ENCODE measurements at places on chromosomes 5 and 9.

- no peak for DNase-seq
Observed at GRCh38 chr9:98220911-98221310, 28.5 kb upstream of the CORO2A start.

DNA sequence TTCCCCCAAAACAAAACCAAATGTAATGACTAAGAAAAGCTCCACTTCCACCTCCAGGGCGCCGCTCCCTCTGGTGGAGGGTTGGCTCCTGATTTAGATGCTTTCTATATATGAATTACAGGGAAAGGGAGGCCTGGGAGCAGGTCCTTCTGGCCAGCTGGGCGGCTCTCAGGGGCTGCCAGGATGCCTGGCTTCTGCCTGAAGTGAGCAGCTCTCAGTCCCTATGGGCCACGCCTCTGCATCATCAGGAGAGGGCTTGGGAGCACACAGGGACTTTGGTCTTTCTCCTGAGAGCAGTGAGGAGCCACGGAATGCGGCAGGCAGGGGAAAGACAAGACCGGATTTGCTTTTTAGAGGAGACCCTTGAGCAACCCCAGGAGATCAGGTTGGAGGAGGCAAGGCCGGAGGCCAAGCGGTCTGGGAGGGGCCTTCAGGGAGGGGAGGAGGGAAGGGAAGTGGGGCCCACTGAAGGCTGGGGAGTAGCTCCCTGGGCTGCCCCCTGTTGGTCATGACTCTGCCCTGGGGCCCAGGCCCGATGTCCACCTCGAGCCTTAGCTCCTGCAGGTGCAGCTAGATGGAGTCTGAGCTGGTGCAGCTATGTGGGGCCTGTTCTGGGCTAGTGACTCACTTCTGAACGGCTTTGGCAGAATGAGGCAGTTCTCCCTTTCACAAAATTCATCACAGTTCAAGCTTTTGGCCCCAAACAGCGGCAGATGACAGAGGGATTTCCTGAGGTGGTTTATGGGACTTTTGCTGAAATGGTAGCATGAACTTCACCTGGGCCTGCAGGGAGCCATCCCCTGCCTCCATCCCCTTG lies 11.3 kb upstream of the GRHPR start:
- no peak for DNase-seq

DNA sequence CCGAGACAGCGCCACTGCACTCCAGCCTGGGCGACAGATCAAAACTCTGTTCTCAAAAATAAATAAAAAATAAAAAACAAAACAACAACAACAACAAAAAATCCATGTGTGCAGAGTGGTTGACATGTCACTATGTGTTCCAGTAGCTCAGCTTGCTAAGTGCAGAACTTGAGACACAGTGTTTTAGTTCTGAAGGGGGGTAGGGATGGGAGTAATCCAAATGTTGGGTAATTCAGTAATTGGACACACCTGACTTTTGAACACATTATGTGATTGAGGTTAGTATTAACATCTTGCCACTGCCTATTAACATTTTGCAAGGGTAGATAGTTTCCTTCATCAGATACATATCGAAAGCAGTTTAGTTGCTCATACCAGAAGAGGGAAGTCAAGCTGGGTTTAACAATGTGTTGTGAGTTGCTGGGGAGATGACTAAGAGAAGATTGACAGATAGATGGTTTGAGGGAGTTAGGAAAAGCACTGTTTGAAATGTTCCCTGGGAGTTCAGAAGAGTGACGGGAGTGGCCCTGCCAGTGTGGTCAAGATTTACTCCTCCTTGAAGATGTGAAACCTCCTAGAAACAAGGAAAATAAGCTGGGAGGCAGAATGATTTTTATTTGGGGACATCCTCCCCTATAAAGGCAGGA lies 928 bp downstream of the HACD4 start:
- peak; percentile 52 for DNase-seq

GRCh38 chr5:179164331-179165311 lies 104.4 kb downstream of the ZNF354C start:
- no peak for DNase-seq

DNA sequence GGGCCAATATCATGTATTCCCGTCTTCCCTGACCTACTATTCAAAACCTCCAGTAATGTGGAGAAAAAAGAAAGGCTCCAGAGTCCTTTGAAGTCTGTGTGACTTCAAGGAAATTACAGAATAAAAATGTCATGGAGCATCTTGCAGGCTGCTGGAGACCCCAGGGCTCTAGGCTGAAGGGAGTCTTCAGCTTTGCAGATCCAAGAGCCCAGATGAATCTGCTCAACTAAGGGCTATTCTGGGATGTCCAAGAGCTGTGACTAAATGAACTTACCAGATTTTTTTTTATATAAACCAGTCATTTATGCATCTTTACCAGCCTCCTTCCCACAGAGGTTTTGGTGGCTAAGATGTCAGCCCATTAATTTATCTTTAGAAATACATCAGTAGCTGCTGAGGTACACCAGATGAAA lies 167.3 kb downstream of the MUSK start:
- no peak for DNase-seq

GRCh38 chr5:181138258-181138657 lies 7.3 kb upstream of the OR2V1 start:
- DNase-seq = no peak

DNA sequence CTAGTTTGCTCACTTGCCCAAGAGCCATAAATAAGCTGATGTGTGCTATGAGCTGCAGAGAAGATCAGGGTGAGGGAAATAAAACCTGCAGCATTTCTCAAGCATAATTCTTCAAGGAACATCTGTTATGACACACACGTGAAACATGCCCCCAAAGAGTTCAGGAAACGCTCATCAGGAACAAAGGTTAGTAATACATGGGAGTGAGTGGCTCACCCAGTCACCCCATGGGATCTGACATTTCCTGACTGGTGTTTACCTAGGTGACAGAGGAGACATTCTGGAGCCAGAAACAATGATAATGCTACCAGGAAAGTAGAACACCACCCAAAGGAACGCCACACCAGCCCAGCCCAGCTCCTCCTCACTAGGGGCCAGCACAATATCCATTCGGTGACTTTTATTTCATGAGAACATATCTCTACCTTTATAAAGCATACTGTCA lies 66.0 kb downstream of the FRMD3 start:
- no peak for DNase-seq

DNA sequence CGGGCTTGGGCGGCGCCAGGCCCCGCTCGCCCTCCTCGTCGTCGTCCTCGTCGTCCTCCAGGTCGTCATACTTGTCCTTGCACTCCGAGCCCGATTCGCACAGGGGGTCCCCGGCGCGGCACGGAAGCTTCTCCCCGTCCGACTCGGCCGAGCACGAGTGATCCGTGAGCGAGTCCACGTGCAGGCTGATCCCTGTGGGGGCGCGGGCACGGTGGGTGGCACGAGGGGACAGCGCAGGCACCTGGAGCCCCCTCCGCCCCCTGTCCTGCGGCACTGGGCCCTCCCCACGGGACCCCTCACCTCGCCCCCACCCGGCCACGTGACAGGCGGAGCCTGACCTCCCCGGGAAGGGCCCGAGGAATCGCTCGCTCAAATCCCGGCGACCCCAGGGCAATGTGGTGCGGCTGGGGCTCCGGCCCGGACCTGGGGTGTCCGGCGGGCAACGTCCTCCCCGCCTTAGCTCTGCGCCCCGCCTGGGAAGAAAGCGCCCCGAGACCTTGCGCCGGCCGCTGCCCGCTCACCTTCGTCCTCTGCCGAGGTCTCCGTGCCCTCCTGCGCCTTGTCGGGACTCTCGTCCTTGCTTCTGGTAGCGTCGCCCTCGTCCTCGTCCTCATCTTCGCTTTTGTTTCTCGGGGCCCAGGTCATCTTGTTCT lies 2.5 kb downstream of the IRX2 start:
- no peak for DNase-seq

GRCh38 chr5:53783624-53784228 lies 223.3 kb downstream of the NDUFS4 start:
- no peak for DNase-seq

DNA sequence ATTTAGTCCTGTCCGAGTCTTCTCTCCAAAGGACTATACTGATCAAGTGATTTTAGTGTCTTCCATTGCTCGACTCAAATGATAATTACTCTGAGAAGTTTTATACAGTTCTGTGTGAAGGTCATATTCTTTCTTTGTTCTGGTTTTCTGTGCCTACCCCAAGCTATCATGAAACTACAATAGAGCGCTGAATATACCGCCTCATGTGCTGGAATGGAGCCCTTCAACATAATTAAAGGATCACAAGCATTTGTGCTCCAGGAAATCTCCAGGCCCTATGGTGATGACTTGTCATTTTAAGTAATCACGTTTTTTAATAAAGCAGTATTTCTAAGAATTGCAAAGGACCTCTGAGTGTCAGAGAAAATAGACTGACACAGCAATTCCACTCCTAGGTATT lies 10.9 kb upstream of the SLC31A2 start:
- no peak for DNase-seq

DNA sequence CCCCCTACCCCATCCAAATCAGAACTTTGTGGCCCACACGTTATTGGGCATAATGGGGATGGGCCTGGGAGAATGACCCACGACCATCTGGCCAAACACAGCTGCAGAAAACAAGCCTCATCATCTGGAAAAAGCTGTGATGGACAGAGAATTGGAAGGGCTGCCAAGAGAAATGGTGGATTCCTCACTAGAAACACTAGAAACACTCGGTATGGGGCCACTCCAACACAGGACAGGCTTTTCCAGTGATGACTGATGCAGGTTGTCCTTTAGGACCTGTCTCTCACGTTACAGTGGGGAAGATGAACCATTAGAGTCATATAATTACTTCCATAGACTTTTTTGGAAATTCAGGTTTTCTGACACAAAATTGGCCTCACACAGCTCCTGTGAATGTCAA lies 172.4 kb upstream of the TARS1 start:
- no peak for DNase-seq

- no peak for DNase-seq
Observed at GRCh38 chr5:3139499-3139931, 388.0 kb upstream of the IRX2 start.

DNA sequence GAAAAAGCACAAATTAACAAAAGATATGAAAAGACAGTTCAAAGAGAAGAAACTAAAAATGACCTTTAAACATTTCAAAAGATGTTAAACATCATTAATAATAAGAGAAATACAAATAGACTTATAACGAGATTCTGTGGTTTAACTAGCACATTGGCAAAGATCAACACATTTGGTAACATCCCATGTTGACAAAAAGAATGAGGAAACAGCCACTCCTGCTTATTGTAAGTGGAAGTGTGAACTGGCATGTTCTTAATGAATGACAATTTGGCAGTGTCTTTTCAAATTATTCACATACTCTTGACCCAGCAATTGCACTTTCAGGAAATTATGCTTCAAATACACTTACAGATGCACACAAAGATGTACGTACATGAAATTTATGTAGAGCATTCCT lies 176.3 kb downstream of the TLE1 start:
- DNase-seq = no peak

DNA sequence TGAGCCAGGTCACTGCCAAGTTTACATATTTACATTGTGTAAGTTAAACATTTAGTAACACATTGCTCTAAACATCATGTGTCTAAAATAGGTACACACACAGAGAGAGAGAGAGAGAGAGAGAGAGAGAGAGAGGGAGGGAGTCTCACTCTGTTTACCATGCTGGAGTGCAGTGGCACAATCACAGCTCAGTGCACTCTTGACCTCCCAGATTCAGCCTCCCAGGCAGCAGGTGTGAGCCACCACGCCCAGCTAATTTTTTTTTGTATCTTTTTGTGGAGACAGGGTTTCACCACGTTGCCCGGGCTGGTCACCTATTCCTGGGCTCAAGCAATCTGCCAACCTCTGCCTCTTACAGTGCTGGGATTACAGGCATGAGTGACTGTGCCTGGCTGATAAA lies 1045.3 kb downstream of the TLE1 start:
- DNase-seq = no peak

All from CD4-positive, alpha-beta T cell treated with Interleukin-15 for 4 hours (primary cell).